Pulmonary artery endothelial cell (primary cell): ENCODE measurements at places on chromosomes 1 and 21. TPM values are rescaled to one million over a fixed set of nuclear protein-coding genes. Genes with fewer than 3 reads are reported as not detected.

Gene LRRC38
- total RNA-seq: not detected in 2 replicates

Gene L1TD1
- not detected in 2 replicates for total RNA-seq

Gene SPRR2B
- not detected in 2 replicates for total RNA-seq

Gene ABCB10
- 23.6 and 32.0 TPM in 2 replicates for total RNA-seq

Gene OR6K3
- total RNA-seq: not detected in 2 replicates

Gene GOLT1A
- not detected in 2 replicates for total RNA-seq

Gene CYP4A11
- not detected in 2 replicates for total RNA-seq

Gene LCE2C
- not detected in 2 replicates for total RNA-seq

Gene OR2T27
- total RNA-seq: not detected in 2 replicates

Gene IQGAP3
- 19.1 and 37.9 TPM in 2 replicates for total RNA-seq

Gene DCDC2B
- total RNA-seq: not detected in 2 replicates

Gene DMRTA2
- not detected in 2 replicates for total RNA-seq

Gene AGBL4
- total RNA-seq: not detected in 2 replicates

Gene IVNS1ABP
- 58.6 and 84.9 TPM in 2 replicates for total RNA-seq

Gene LMOD1
- total RNA-seq: under 0.01 and 0.07 TPM in 2 replicates

Gene SLC6A17
- total RNA-seq: under 0.01 TPM in 1 of 2 replicates, not detected in the other

Gene HHIPL2
- total RNA-seq: not detected in 2 replicates

Gene TAS1R1
- total RNA-seq: 0.07 TPM in 1 of 2 replicates, not detected in the other

Gene S100A8
- total RNA-seq: not detected in 2 replicates
